ENCODE measurements at places on chromosomes 5 and 9.

DNA sequence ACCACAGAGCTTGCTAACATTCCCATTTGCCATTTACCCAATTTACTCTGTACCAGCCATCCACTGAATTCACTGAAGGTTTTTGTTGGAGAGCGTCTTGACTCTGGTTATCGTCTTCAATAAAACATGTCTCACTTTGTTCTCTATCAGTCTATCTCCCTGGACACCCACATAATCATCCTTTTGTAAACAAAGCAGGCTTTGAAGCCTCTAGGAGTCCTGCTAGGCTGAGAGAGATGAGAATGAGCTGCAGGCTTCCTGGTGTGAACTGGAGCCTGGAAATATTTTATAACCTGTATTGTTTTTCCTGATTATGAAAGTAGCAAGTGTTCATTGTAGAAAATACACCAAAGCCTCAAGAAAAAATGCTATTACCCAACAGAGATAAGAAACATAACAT is 140.6 kb upstream of the ZNF366 start:
- no peak for DNase-seq

DNA sequence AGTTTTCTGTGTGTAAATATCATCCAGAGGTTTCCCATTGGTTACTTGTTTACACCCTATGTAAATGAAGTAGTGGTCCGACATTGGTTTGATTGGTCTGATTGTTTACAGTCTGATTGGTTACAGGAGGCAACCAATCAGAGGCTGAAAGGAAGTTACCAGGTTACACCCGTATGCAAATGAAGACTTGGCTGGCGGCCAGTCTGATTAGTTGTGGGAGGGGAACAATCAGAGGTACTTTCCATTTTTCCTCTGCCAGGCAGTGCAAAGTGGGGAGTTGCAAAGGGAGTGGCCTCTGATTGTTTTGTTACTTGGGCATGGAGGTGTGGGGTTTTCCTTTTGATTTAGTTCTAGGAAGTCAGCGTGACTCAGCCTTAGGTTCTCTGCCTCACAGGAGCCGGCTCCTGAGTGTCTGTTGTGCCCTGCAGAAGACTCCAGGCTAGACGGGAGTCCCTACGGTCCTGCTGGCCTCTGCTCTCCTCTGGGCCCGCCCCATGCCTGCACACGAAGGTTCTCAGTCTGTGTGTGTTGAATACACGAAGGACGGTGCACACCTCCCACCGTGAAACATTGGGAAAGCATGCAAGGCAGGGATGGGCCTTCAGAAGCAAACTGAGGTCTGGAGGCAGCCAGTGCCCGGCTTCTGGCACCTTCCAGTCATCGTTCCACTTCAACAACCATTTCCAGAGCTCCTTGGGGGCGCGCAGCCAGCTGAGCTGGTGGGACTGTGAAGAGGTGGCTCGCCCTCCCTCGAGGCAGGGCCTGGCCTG is 42.9 kb downstream of the OLFM1 start:
- no peak for DNase-seq

- no peak for DNase-seq
Measured at GRCh38 chr9:89488131-89488530, 9.8 kb downstream of the SEMA4D start.

GRCh38 chr9:70101265-70101664 is 57.6 kb downstream of the MAMDC2 start:
- no peak for DNase-seq

GRCh38 chr9:27453860-27454553 is 70.1 kb upstream of the IFNK start:
- no peak for DNase-seq

GRCh38 chr9:125749951-125750626 is 2.9 kb downstream of the PBX3 start:
- DNase-seq, result peak; percentile 38

DNA sequence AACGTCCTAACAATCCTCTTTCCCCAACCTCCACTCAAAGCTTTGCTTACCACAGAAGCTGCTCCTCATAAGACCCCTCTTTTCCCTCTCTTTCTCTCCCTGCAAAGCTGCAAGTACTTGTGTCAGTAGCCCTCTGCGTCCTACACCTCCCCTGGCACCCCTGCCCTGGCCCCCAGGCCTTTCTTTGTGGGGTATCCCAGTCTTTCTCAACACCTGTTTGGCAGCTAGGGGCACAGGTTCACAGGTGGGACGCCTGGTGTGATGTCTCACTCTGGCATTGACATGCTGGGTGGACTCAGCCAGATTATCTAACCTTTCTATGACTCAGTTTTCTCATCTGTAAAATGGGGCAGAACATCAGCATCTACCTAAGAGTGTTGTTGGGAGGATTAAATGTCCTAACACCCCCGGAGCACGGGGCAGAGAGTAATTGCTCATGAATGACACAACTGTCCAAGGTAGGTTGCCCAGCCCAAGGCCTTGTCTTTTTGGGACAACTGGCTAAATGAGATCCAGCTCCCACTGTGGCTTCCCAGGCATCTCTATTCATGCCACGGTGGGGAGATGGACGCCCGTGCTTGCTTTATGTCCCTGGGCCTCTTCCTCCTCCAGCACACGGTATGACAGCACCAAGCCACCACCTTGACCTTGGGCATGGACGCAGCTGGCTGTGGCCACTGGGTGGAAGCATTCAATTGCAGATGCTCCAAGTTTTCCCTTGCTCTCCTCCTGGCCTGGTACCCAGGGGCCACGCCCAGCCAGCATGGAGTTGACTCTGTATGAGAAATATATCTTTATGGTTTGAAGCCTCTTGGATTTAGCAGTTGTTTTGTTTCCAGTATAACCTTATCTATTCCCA is 190.4 kb downstream of the RGS3 start:
- DNase-seq, result no peak

DNA sequence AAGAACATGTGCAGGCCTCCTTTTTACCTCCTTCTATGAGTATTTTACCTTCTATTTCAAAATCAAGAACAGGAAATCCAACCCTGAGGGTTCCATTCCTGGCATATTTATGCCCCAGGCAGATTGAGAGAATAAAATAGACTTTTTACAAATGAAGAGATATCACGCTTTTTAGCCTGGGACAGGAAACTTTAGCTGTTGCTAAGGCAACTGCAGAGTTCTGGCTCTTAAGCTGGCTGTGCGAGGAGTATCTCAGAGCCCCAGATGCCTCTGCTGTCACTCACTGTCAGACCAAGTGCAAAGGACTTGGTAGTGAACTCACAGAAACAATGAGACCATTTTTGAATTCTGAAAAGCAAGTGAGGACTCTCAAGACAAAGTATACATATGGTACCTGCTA is 69.5 kb upstream of the HSPB3 start:
- DNase-seq, result no peak

DNA sequence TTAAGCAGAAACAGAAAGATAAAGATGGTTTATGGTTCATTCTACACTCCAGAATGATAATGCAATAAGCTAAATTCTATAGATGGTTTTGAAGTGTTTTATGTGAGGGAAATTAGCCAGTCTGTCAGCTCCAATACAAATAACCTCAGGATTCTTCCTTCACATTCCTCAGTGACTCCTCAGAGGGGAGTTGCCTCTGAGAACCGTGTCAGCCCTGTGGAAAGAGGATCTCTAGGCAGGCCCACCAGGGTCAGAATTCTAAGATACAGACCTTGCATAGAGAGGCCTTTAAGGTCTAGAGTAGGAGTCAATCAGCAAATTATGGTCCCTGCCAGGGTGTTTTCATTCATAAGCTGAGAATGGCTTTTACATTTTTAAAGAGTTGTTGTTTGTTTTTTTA is 26.6 kb downstream of the RUSC2 start:
- no peak for DNase-seq

DNA sequence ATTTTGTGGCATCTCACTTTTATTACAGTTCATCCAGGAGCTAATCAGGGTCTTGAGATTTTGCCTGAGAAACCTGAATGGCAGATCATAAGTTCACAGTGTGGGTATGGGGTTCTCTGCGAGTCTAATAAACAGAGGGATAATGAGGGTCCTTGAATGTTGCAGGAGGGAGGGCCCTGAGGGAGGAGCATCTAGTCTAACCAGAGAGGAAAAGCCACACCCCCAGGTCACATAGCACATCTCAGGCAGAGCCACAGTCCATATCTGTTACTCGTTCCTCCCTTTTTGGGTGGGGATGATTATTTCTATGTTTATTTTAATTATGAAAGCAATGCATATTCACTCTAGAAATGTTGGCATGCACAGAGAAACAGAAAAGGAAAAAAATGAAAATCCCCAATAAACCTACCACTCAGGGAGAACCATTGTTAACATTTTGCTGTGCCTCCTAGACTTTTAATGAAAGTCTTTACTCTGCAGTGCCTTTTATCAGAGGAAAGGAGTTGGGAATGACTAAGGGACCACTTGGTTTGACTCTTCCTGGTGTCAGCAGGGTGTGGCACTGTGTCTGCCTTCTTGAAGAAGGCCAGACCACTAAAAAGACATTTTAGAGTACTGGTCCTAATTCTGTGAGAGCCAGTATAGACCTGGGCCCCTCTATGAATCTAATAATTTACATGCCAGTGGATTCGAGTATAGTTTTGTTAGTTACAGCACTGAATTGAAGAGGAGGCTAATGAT is 2.8 kb downstream of the GALNT12 start:
- no peak for DNase-seq

DNA sequence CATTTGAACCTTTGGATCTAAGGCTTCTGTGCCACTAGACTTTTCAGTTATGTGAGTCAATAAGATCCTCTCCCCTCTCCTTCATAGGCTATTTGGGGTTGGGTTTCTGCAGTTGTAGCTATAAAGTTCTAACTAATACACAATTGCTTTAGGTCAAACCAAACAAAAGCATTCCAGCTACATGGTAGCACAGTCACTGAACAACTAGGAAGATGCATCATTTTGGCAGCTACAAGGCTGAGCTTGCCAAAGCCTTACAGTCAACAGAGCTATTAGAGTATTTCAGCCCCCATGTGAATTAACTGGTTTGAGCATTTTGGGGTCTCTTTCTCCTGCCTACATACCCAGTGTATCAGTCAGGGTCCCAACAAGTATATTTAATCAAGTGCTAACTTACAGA is 234.6 kb downstream of the ZNF608 start:
- peak; percentile 10 for DNase-seq

GRCh38 chr5:149015126-149015525 is 47.7 kb downstream of the SH3TC2 start:
- DNase-seq, result no peak

- no peak for DNase-seq
Measured at GRCh38 chr5:141514330-141515133, 25.7 kb downstream of the PCDHGC5 start.

DNA sequence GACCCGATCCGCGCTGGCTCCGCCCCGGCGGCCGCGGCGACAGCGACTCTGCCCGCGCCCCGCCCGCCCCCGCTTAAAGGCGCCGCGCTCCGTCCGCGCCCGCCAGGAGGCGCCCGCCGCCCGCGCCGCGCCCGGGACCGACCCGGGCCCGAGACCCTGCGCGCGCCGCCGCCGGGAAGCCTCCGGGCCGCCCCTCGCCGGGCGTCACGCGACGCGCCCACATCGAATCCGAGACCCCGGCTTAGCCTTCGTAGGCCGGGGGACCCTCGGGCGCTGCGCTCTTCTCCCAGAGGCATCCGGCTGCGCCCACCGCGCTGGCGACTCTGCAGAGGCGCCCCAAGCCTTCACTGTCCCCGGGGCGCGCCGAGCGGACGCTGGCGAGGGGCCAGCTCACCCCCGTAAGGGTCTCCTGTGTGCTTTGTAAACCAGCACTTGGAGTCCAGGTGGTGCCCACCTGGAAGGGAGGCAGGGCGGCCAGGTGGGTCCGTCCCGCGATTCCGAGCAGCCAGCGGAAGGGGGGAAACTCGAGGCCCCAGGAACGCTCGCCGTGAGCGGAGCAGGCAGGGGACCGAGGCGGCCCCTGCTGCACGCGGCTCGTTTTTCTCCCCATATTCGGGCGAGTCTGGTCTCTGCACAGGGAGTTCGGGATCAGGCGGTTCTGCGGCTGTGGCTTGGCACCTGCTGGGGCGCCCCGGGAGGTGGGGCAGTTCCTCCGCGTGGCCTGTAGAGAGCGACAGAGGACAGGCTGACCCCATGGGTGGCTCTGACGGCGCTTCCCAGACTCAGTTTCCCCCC is 423 bp upstream of the ABCA2 start:
- DNase-seq, result no peak

- DNase-seq, result no peak
Measured at GRCh38 chr5:142937374-142937773, 167.2 kb downstream of the ARHGAP26 start.

DNA sequence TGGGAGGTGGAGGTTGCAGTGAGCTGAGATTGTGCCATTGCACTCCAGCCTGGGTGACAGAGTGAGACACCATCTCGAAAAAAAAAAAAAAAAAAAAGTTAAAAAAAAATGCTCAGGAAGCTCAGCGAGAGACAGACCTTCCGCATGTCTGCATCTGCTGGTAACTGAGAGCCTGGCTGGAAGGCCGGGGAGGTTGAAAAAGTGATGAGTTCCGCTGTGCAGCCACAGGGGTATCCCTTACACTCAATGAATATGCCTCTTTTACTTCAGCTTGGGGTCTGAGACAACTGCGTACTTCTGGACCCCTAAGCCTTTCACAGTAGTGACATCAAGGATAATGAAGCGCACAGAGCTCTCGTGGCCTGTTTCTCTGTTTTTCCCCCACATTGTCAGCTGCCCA is 179.9 kb upstream of the KLF4 start:
- no peak for DNase-seq

- peak; percentile 39 for DNase-seq
Measured at GRCh38 chr9:86783884-86784283, 163.4 kb downstream of the GAS1 start.

GRCh38 chr9:71108937-71109336 is 12.5 kb downstream of the TRPM3 start:
- DNase-seq, result no peak

DNA sequence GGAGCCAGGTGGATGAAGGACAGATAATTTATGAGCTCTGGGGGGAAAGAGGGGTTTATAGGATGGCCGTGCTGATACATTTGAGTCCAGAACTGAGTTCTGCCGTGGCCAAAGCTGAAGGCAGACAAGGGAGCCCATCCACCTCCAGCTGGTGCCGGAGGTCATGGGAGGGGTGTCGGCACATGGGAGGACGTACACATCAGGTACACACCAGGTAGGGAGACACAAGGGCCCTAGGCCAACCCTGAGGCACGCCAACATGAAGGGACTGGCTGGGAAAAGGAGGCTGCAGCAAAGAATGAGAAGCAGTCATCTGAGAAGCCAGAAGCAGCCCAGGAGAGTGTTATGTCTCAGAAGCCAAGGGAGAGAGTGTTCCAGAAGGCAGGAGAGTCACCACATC is 2.1 kb upstream of the GPRIN1 start:
- DNase-seq, result no peak

DNA sequence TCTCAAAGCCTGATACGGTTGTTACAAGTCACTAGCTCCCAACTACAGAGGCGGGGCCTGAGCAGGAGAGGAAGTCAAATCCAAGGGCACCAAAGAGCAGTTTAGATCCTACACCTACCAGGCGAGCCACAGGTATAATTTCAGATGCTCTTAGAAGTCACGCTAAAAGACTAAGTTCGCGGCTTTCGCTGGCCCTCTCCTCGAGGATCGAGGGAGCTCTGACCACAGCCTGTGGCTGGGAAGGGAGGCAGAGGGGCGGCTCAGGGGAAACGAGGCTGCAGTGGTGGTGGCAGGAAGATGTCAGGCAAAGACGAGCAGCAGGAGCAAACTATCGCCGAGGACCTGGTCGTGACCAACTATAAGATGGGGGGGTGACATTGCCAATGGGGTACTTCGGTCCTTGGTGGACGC is 48.6 kb downstream of the SEMA4D start:
- no peak for DNase-seq

GRCh38 chr5:91397791-91398190 is 14.7 kb upstream of the ARRDC3 start:
- DNase-seq, result no peak
